ENCODE measurements at places on chromosomes 3 and 15. TPM values are rescaled to one million over a fixed set of nuclear protein-coding genes. Genes with fewer than 3 reads are reported as not detected.

DNA sequence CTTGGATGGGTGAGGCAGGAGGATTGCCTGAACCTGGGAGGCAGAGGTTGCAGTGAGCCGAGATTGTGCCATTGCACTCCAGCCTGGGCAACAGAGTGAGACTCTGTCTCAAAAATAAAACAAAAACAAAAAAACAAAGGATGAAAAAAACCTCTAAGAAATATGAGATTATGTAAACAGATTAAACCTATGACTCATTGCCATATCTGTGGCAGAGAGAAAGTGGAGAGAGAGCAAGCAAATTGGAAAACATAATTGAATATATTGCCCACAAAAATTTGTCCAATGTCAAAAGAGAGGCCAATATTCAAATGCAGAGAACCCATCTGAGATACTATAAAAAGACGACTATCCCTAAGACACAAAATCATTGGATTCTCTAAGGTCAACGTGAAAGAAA, 1106.0 kb downstream of the OTOL1 start:
- no peak for DNase-seq

DNA sequence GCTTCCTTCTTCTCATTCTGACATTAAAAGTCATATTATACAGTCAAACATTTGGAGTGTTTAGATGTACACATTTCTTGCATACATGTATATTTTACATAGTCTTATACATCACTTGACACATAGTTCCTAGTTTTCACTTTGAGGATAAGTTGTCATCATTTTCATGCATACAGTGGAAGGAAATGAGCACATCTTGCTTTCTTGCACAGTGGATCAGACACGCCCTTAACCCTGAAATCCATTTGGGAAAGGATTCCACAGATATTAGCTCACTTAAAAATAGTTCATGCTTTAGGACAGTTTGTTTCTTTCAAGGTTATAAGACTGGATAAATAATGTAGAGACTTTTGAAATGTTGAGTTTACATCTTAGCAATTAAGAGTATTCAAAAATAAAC, 148.6 kb upstream of the MME start:
- no peak for DNase-seq

DNA sequence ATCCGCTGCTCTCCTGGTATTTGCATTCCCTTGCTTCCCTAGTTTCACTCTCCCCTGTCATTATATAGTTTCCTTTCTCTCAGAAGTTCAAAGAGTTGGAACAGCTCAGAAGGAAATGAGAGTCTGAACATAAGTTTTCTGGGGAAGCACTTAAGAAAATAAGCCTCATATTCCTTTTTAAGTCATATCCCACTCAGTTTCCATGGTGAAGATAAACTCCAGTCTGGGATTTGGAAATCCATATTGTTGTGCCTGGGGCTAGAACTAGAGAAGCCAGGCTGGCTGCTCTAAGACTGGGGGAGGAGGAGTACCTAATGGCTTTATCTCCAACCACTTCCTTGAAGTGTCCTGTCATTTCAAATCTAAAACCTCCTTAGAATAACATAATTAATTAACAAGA, 134.2 kb upstream of the ALCAM start:
- DNase-seq = no peak

DNA sequence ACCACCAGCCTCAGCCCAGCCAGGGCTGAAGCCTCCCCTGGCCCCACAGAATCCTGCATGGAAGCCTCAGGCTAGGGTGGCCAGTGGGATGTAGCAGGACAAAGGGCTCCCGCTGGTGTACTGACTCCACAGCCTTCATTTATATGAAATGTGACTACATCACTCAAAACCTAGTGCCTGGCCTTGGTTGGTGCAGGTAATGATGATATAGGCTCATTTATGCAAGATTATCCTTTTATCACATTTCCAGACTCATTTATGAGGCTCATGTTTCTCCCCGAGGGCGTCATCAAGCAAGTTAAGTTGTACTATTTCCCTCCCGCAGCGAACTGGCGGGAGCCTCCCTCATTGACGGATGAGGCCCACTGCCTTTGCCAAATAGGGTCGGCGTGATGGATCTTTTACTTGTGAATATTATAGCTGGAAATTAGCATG, 179.1 kb upstream of the SMAD3 start:
- peak; percentile 39 for DNase-seq

GRCh38 chr15:42218953-42219592, 11.0 kb upstream of the VPS39 start:
- DNase-seq = no peak

GRCh38 chr3:30188713-30189112, 417.7 kb upstream of the TGFBR2 start:
- DNase-seq = no peak

GRCh38 chr3:142982038-142982773, 18.7 kb upstream of the PAQR9 start:
- DNase-seq = no peak

DNA sequence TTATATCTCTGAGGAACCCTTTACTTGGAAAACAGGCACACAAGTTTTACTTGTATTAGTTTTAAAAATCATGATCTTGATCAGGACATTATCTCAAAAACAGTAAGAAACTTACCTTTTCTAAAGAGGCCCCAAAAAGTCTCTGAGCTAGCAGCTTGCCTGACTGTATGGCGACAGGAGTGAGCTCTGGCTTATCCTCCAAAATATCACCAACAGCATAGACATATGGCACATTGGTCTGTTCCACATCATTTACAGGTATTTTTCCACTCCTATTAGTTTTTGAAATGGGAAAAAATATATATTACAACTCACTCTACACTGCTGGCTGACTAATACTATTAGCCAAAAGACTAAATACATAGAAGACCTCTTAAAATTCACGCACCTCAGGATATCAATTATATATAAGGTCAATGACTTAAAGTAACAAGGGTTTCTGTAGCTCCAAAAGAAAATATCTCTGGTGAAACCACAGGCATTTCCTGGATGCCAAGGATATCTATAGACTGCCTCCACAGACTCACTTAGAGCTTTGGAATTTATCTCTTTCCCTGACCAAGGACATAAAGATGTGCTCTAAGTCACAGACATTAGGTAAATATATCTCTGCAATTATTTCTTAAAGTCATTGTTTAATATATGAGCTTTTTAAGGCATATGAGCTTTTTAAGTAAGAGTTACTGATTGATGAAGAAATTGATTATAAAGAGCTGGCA, 33.1 kb downstream of the TXNRD3 start:
- DNase-seq = no peak

- DNase-seq = no peak
These were observed 59.8 kb downstream of the AGTR1 start for GRCh38 chr3:148757238-148758215.

- peak; percentile 83 for DNase-seq
These were observed 89.0 kb upstream of the STRIT1 start for GRCh38 chr3:155382396-155383042.

DNA sequence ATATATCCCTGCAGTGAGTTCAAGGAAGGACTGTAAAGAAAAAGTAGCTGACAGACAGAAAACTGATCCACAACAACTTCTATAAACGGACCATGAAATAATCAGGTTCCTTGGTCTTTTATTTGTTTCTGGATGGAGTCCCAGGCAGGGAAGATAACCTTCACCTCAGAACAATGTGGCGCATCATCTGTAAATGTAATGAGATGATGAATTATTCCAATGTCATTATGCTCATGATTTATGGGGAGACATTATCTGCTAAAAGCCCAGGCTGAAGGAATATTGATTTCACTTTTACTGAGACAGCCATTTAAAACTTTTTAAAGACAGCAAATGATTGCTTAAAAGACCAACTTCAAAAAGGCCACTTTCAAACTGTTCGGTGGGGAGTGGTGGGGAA, 354.9 kb upstream of the ADAMTS9 start:
- DNase-seq = no peak

DNA sequence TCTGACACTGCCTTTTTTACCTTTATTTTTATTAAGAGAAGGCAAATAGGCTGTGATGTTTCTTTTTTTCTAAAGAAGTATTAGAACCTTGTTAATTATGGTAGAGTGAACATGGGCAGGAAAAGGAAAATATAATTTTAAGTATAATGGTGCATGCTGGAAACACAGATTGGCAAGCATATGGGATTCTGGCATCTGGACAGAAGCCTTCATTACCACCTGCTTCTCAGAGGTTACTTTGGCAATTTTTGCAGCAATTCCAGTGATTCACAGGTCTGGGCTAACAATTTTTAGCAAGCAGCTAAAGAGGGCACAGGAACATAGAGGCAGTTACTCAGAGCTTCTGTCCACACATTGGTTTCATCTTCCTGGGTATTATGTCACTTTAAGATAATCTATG, 258.3 kb downstream of the DIPK2A start:
- no peak for DNase-seq

- no peak for DNase-seq
These were observed 48.2 kb upstream of the ALDH1A3 start for GRCh38 chr15:100831467-100831866.

GRCh38 chr3:150022381-150023238, 51.9 kb upstream of the PFN2 start:
- no peak for DNase-seq

GRCh38 chr3:177361081-177361938, 164.0 kb upstream of the TBL1XR1 start:
- DNase-seq = no peak

DNA sequence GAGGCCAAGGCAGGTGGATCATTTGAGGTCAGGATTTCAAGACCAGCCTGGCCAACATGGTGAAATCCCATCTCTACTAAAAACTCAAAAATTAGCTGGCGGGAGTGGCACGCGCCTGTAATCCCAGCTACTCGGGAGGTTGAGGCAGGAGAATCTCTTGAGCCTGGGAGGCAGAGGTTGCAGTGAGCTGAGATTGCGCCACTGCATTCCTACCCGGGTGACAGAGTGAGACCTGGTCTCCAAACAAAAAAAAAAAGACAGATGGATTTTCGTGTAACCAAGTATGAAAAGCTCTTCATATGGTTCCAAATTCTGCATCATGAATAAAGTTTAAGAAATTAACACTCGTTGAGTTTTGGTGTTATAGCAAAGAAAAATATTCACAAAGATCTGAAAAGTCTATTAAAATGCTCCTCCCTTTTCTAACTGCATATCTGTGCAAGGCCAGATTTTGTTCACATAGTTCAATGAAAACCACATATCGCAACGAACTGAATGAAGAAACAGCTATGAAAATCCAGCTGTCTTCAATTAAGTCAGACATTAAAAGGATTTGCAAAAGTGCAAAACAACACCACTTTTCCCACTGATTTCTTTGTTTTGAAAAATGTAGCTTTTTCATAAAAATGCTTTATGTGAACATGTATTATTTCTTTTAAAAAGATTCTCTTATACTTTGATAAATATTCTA, 23.8 kb upstream of the FBLN2 start:
- no peak for DNase-seq

DNA sequence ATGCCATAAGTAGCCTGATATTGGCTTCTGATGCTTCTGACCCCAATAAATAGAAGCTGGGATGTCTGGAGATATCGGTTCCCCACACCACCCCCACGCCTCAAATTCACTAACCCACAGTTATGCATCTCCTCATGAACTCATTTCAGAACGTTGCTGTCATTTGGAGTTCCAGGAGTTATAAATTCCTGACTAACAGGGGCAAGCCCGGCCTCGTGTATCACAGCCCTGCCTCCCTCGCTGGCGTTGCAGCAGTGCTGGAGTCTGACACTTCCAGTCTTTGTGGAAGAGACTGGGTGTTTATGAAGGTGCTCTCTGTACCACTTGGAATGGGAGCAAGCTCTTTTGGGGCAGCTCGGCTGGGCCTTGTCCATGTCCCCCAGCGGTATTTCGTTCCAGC, 101.0 kb downstream of the ANP32A start:
- DNase-seq = no peak

- DNase-seq = no peak
These were observed 147.9 kb upstream of the DPH6 start for GRCh38 chr15:35693886-35694285.

- no peak for DNase-seq
These were observed 21.6 kb upstream of the SLC25A36 start for GRCh38 chr3:140920029-140920428.

DNA sequence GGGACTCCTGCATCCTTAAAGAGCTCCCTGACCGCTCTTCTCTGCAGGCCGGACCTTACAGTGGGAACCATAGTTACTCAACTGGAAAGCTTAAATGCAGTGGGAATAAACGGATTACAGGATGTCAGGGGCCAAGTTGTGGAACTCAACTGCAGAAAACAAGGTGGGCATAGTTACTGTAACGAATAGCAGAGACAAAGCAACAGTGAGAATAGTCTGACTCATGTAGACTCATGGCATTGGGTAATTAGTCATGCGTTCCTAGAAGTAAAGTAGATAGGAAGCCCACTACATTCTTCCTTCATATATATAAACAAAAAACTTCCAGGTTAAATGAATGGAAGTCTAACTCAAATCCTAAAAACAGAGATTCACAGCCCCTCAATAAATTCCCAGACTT, 95.5 kb upstream of the CHRNA7 start:
- no peak for DNase-seq

GRCh38 chr3:14007006-14007405, 117.7 kb downstream of the CHCHD4 start:
- no peak for DNase-seq

DNA sequence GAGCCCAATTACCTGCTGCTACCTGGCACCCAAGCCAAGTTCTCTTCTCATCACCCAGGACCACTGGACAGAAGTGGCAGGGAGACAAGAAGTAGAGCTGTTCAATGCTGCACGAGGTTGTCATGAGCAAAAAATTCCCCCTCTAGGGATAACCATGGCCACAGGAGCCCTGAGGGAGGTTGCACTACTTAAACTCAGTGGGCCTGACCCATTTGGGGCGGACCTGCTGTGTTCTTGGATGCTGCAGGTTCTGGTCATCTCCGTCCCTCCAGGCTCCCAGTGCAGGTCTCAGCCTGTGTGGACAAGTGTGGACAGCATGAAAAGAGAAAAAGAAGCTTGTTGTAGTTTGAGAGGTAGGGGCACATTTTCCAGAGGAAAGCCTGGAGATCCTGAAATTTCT, 26.1 kb upstream of the MANF start:
- DNase-seq = peak; percentile 41

IVD gene
- 106 TPM for total RNA-seq

NPAP1 gene
- not detected for total RNA-seq

STAC gene
- total RNA-seq = 0.51 TPM

ATP13A5 gene
- not detected for total RNA-seq

PRKCD gene
- total RNA-seq = 10.6 TPM

GP9 gene
- 0.27 TPM for total RNA-seq

TF gene
- 5.8 TPM for total RNA-seq

CALML4 gene
- 1.6 TPM for total RNA-seq

GABRB3 gene
- total RNA-seq = 2.7 TPM

PLOD2 gene
- 27.3 TPM for total RNA-seq

Data from cardiac septum (tissue), 1 donor.